ENCODE measurements at places on chromosomes 5 and 9. TPM values are rescaled to one million over a fixed set of nuclear protein-coding genes. Genes with fewer than 3 reads are reported as not detected.

NMUR2 gene
- total RNA-seq: not detected

PCDHB4 gene
- 0.18 TPM for total RNA-seq

LHX6 gene
- total RNA-seq: 1.8 TPM

PCDHGB6 gene
- total RNA-seq: 2.1 TPM

HMCN2 gene
- total RNA-seq: not detected

ERCC6L2 gene
- total RNA-seq: 27.3 TPM
